ENCODE measurements at places on chromosomes 3 and 15.

DNA sequence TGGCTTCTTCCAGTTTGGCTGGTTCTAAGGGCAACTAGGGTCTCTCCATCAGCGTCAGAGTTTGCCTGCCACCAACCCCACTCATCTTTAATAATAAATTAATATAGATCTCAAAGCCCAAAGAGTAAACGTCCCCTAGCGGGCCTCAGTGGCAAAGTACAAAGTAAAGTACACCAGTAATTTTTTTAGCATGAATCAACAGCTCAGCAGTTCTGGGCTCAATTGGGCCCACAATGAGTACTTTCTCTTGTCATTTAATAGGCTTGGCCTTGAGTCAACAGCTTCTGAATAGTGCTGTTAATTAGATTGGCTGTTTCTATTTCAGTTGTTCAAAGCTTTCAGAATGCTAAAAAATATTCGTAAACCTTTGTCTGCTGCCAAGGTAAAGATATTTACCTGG, 89.0 kb upstream of the PFN2 start:
- DNase-seq: no peak

DNA sequence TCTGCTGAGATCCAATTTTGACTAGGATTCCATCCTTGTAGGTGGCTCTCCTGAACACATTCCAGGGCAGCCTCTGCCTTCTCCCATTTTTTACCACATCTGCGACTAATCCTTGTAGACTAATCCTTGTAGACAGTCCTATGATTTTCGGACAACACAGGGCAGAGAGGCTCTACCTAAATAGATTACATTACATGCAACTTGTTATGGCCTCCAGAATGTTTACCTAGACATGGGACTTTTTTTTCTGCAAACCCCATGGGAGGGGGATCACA, 239.3 kb upstream of the WNT5A start:
- no peak for DNase-seq

GRCh38 chr3:63438826-63439371, 160.8 kb downstream of the SYNPR start:
- no peak for DNase-seq

- no peak for DNase-seq
Observed at GRCh38 chr3:133788024-133788423, 17.6 kb upstream of the SRPRB start.

DNA sequence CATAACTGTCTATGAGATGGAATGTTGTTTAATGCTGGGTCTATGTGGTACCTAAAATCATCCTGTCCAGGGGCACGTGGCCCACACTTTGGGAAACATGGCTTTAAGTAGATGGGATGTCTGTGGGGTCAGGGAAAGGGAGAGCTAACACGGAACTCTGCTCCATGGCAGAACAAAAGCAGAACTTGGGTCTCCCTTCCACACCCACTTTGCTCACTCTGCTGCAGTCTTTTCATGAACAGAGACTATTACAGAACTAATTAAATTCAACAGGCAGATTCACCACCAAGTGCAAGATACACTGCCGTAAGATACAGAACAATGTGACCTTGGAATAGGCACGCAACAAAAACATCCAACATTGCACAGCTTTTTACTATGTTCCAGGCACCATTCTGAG, 28.2 kb downstream of the POPDC2 start:
- no peak for DNase-seq

GRCh38 chr3:108940568-108941263, 13.0 kb downstream of the GUCA1C start:
- DNase-seq: no peak

- DNase-seq: no peak
Observed at GRCh38 chr3:58261954-58262666, 24.5 kb downstream of the ABHD6 start.

- no peak for DNase-seq
Observed at GRCh38 chr3:102936511-102937045, 501.8 kb downstream of the ZPLD1 start.

GRCh38 chr3:66803721-66804695, 194.1 kb upstream of the KBTBD8 start:
- DNase-seq: no peak

DNA sequence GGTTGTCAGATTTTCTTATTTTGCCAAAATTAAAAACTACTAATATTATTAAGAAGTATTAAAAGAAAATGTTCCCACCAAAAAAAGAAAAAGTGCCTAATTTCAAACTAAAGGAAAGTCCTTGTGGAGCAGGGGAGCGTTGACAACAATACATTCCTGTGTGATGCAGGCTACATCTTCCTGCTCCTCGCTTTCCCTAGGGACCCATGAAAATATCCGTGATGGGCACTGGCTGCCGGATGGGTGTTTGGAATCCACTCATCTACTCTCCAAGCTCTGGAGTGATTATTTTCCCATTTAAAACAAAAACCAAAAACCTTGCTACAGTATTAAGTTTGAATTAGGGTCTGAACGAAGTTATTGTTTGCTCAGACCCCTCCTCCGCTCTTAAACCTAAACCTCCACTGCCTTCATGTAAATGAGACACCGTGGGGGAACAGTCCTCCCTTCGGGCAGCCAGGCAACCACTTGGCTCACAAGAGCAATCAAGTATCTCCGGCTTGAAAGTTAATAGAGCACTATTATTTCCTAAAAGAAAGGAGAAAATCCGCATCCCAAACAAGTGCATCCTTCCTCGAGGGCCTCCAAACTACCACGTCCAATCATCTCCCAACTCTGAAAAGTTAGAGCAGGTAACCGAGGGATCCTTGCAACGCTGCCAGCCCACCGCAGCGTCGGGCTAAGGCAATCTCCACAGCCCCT, 1.5 kb downstream of the ITGB5 start:
- DNase-seq: no peak

DNA sequence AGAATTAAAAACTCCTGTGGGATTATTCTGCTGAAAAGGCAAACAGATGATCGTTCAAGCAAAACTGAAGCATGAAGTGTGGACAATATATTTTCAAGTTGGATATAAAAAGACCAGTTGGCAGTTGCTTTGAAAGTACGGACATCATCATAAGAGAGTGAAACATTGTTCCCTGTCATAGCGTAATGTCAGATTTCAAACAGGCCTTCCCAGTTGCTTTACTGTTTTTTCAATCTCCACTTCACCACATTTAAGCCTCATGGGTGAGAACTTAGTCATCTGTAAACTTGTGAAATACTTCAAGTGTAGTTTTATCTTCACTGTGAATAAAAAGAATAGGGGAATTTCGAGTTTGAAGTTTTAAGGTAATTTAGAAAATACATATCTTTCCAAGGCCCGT, 435.1 kb upstream of the CNTN3 start:
- no peak for DNase-seq

DNA sequence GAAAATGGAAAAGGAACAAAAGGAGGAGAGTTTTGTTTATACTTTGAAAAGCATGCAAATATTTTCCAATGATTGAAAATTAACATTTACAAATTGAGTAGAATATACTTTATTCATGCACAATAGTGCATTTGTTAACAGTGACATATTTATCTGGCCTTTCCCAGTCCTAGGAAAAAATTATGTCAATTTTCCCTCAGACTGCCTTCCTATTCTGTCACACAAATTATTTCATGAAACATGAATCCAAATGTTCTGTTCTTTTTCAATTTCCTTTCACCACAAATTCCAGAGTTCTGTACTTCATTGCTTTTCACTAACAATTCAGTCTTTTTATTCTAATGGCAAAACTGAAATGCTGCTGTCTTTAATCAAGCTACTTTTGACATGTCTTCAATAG, 945.1 kb downstream of the ROBO1 start:
- no peak for DNase-seq

- no peak for DNase-seq
Observed at GRCh38 chr3:51948016-51948580, 5.9 kb downstream of the PARP3 start.

GRCh38 chr3:98784666-98785600, 21.8 kb downstream of the ST3GAL6 start:
- no peak for DNase-seq

- DNase-seq: no peak
Observed at GRCh38 chr15:45155739-45156138, 25.9 kb downstream of the DUOX1 start.

- no peak for DNase-seq
Observed at GRCh38 chr15:27671819-27672437, 427.2 kb downstream of the OCA2 start.

GRCh38 chr15:64004056-64004455, 42.2 kb downstream of the DAPK2 start:
- no peak for DNase-seq

- DNase-seq: no peak
Observed at GRCh38 chr3:146308682-146309081, 57.8 kb upstream of the PLSCR4 start.

- no peak for DNase-seq
Observed at GRCh38 chr15:59687836-59688235, 1.3 kb downstream of the BNIP2 start.

DNA sequence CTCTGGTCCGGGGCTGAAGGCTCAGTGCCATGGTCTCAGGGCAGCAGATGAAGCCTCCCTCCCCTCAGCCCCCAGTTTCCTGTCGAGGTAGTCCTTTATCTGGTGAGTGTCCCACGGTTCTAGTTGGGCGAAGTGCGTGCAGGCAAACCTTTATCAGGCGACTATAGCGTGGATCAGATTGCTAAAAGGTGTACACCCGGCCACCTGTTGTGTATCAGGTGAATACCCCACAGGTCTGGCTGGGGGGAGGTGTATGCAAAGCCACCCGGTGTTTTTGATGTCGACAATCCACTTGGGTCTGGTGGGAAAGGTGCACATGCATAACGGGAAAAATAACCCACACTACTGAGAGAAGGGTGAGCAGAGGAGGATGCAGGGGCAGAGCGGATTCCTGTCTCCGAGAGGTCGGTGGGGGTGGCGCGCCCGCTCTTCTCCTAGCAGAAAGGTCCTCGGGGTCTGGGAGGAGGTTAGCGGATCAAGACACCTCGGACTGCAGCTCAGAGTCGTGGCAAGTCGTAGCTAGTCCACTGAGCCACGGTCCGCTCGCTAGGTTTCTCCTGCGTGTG, 507 bp downstream of the SLC12A6 start:
- DNase-seq: no peak

DNA sequence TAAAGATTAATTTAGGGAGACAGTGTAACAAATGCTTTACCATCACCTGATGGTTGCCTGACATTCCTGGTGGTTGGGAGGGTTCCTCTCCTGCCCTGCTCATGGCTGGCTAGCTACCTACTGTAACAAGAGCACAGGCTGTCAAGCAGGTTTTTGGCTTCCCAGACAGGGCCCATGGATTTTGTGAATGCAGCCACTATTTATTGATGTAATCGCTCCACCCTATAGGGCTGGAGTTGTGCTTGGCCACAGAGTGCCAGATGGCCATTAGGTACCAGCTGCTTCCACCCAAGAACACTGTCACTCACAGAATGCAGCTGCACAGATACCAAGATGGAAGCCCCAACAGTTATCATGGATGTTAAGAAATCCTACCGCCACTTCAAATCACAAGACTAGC, 31.0 kb upstream of the KLHL25 start:
- no peak for DNase-seq

- no peak for DNase-seq
Observed at GRCh38 chr3:61819861-61820260, 258.5 kb downstream of the PTPRG start.

DNA sequence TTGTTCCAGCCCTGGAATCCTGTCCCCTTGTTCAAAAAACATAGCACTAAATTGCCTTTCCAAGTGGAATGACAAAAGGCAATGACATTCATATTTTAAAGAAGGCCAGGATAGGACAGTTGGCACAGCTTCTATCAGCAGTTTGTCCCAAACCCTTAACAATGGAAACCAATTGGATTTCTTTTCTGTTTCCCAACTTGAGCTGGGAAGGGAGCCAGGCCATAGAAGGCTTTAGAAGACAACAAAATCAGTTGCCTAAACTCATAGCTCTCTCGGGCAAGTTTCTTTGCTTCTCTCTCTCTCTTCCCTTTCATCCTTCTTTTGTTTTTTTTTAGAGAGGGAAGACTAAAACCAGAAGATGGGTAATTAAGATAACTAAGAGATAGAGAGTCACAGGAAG, 227.7 kb upstream of the TPRG1 start:
- DNase-seq: no peak

DNA sequence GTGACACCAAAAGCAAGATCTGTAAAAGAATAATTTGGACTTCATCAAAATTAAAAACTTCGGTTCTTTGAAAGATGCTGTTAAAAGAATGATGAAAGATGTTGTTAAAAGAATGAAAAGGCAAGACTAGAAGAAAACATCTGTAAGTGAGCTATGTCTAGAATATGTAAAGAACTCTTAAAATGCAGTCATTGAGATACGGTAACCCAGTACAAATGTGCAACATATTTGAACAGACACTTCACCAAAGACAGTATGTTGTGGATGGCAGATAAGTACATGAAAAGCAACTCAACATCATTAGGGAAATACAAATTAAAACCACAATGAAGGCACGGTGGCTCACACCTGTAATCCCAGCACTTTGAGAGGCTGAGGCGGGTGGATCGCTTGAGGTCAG, 139.5 kb downstream of the LRIG1 start:
- no peak for DNase-seq

- no peak for DNase-seq
Observed at GRCh38 chr3:71684046-71684756, 41.0 kb downstream of the EIF4E3 start.

DNA sequence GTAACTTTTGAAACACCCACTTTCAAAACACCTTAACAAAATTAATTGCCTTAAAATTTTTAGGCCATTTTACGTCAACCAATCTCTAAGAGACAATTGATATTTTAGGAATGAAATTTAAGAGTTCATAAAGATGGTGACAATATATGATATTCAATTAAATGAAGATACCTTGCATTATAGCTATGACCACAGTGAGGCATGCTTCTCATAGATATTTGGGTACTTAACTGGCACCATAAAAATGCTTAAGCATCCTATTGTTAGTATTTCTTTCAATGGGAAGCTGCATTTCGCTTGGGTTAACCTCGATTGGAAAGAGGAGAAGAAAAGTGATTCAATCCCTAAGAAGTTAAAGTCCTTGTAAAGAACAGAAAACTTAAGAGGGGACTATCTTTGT, 209.0 kb downstream of the GAP43 start:
- DNase-seq: no peak

DNA sequence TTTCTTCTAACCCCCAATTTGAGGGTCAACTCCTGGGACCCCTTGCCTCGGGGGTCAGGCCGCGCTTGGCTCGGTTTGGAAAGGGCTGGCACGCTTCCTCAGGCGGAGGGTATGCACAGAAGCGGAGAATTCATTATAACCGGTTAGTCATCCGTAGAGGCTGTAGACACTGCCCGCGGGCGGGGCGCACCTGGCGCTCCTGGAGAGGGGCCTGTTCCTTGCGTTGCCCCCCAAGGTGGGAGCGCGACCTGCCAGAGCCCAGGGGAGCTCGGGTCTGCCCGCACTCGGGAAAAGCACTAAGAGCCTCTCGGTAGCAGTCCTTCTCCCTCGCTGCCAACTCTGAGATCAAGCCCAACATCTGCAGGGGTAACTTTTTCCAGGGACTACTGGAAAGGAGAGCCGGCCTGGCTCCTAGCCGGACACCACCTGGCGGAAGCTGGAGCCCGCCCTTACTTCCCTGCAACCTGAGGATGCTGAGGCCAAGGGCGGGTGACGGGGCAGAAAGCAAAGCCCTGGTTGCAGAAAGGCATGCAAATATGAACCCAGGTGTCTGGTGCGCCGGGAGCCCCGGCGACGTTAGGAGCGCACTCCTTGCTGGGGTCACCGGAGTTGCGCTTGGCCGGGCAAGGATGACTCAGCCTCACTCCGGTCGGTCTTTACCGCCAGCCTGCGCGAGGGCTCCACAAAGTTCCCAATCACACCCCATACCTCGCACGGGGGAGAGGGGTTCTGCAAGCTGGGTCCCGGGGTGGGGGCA, 1.5 kb upstream of the CACNA2D3 start:
- no peak for DNase-seq
